Kidney tubule cell (primary cell): ENCODE measurements at places on chromosomes 7 and 10.

DNA sequence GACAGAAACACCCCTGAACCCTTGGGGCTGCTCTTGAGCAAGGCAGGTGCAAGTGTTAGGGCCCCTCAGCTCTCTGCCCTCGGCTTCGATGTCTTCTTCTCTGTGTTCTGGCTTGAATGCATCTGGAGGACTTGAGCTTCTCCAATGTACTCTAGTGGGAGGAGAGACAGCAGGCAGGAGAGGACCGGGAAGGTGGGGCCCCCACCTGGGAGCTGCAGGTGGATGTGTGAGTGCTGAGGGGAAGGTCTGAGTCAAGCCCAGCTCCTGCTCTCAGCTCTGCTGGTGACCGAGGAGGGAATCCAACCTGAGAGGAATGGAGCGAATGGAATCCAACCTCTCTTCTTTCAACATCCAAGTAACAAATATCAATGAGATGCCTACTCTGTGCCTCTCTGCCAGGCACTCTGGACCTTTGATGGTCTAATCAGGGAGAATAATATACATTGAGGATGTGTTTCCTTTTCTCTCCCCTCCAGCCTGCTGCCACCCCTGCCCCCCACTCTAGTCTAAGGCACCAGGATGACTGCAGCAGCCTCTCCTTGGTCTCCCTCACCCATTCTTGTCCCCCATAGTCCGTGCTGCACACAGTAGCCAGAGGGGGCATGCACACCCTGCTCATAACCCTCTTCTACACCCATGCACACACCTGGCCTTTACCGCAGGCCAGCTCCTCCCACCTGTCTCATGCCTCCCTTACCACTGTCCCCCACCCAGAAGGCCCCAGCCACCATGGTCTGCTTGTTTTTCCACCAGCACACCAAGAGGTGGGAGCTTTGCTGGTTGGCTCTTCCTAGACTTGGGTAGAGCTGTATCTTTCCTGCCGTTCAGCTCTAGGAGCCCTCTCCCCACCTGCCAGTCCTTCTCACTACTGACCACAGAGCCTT, 13.6 kb downstream of the TBATA start:
- no peak for DNase-seq

DNA sequence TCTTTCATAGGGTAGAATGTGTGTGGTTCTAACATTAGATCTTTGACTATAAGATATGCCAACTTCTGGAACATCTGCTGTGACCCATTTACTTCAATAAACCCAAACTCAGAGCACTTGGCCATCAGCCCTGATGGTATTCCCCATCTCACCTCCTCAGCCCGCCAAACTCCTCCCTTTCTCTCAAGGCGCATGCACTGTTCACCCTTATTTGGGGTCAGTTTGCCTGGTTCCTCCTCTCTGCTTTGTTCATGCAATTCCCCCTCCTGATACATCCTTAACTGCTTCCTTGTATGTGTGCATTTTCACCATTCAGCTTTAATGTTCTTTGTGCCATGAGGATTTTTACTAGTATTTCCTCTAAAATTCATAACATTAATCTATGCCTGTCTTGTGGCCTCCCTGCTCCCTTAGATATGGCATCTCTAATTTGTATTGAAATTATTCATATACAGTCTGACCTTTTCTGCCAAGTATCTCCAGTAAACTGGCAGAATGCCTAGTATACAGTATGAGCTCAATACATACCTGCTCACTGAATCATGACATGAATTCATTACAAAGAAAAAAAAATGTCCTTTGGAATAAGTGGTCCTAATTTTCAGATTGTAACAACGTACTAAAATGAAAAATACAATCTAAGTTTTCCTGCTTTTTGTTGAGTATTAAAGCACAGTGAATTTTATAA, 336.8 kb upstream of the IGFBP3 start:
- DNase-seq, result peak; percentile 91

DNA sequence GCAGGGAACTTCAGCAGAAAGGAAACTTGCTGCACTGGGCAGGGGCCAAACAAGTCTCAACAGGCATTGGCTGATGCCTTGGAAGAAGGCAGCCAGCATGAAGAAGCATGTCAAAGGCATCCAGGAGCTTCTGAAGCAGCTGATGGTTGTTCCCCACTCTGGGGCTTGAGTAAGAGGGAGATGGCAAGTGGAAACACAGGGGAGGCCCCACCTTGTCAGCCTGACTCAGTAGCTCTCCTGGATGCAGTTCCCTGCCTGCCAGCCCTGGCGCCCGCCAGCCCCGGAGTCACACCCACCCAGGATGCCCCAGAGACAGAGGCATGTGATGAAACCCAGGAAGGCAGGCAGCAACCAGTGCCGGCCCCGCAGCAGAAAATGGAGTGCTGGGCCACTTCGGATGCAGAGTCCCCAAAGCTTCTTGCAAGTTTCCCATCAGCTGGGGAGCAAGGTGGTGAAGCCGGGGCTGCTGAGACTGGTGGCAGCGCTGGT, 96.5 kb downstream of the TACC2 start:
- DNase-seq, result no peak

DNA sequence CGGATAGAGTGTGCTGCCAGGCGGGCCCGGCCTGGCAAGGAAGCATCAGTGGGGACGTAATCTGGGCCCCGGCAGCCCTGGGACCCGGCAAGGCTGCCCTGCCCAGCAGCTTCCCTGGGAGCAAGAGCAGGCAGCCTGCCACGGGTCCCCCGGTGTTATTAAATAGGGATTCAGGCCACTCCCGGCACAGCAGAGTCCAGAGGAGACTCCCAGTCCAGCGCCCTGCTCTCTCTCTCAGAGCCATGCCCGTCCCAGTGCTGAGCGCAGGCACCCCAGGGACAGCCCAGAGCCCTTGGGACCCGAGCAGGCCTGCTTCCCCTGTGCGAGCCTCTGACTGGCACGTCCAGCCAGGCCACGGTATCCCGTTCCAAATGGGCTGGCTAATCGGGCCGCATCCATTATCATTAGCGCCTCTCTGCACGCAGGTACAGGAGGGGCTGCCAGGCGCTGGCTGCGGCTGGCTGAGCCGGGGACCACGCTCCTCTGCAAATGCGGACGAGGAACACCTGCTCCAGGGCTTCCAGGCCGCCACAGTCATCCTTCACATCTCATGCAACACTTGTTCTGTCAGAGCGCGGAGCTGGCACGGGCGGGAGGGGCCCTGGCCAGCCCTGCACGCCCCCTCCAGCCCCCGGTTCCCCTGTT, 344.2 kb upstream of the MKI67 start:
- DNase-seq, result no peak

- no peak for DNase-seq
Measured at GRCh38 chr10:130934293-130935127, 377.0 kb downstream of the TCERG1L start.

DNA sequence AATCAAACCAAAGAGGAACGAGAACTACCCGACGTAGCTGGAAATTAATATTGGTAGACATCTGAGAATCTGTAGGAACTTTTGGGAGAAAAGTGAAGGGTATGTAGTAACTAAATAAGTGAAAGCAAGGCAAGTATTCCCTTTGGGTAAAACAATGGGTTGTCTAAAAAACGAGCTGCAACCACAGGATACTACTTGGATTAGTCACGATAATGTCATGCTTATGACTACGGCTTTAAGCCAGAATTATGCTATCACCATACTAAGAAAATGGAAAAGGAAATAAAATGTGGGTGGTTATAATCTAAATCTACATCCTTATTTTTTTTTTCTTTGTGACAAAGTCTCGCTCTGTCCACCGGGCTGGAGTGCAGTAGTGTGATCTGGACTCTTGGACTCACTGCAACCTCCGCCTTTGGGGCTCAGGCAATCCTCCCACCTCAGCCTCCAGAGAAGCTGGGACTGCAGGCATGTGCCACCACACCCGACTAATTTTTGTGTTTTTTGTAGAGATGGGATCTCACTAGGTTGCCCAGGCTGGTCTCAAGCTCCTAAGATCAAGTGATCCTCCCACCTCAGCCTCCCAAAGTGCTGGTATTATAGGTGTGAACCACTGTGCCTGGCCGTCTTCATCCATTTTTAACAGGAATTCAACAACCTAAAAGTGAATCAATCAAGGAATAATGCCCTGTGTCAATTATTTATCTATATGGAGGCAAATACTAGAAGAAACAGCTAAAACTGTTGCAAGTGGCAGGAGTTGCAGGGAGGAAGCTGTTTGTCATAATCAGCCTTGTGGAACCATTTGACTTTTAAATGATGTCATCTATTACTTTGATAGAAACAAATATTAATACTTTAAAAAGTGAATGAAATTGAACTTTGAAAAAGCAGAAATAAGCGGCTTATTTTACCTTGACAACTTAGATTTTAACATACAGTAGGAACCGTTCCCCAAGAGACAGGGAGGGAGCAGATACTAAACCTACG, 189.3 kb downstream of the PRPF18 start:
- peak; percentile 68 for DNase-seq

- no peak for DNase-seq
Measured at GRCh38 chr10:106973288-106973687, 191.2 kb downstream of the SORCS1 start.

- DNase-seq, result peak; percentile 60
Measured at GRCh38 chr10:36759141-36759805, 366.1 kb upstream of the ANKRD30A start.

GRCh38 chr10:117688358-117688757, 145.8 kb downstream of the EMX2 start:
- no peak for DNase-seq

DNA sequence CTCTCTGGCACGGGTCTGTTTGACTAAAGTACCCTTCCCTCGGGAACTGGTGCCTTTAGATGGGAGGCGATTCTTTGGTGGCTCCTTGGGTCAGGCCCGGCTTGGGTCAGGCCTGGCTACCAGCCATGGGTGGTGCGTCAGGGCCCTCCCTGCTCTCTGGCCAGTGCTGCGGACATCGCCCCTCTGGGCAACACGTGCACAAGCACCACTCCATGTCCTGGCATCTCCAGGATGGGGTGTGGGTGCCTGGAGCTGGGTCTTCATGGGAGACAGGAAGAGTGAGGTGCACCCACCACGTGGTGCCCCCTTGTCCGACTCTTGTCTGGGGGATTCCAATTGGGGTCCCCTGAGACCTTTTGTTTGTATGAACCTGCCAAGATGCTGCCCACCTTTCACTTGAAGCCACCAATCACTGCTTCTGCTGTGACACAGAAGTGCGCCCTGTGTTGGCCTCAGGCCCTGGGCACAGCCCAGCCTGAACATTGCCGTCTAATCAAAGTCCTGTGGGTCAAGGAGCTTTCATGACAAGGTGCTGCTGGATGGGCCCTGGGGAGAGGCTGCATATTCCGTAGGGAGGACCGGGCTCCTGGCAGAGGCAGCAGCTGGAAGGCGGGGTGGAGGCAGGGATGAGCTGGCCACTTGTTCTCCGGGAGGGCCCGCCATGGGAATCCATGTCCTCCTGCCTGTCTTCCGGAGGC, 11.1 kb upstream of the PWWP2B start:
- DNase-seq, result no peak

- no peak for DNase-seq
Measured at GRCh38 chr10:129278686-129279085, 188.4 kb upstream of the MGMT start.

DNA sequence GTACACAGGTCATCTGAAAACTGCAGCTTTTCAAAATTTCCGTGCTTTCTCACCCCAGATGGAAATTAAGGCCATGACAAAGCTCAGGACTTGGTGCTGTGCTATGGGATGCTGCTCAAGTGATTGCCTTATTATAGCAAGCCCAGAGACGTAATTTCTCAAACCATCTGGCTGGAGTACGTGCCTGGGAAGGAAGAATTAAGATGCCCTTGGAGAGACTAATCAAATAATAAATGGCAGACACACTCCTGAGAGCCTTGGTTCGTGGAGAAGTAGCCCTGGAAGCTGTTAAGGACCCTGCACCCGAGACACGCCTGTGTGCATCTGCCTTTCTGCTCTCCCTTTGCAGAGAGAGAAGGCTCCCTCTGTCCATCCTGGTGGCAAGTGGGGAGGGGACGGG, 38.3 kb upstream of the PRLHR start:
- DNase-seq, result no peak

DNA sequence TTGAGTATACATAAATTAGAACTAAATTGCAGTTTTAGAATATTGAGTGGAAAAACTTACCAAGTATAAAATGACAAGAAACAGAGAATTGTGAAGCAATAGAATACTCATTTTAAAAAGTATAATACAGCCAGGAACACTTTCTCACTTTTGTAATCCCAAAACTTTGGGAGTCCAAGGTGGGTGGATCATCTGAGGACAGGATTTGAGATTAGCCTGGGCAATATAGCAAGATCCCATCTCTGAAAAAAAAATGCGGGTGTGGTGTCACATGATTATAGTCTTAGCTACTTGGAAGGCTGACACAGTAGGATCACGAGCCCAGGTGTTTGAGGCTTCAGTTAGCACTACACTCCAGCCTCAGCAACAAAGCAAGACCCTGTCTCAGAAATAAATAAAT, 440.9 kb upstream of the POT1 start:
- DNase-seq, result no peak

GRCh38 chr7:100840470-100841100, 11.9 kb upstream of the SLC12A9 start:
- DNase-seq, result no peak

GRCh38 chr10:97525086-97525485, 26.4 kb downstream of the UBTD1 start:
- DNase-seq, result no peak

DNA sequence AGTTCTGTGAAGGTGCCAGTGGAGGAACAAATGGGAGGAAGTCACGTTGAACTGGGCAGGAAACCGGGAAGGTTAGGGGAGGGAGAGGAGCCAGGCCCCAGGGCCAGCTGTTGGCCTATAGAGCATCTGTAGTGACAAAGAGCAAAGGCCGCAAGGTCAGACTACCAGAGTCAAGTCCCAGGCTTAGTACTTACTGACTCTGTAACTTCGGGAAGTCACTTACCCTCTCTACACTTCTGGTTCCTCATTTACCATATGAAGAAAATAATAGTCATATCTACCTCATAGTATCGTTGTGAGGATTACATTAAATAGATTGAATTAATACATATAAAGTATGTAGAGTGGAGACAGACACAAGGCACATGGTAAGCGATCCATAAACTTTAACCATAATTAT, 101.8 kb upstream of the FZD1 start:
- DNase-seq, result no peak

GRCh38 chr7:18541871-18542212, 46.3 kb downstream of the HDAC9 start:
- DNase-seq, result no peak

- no peak for DNase-seq
Measured at GRCh38 chr10:99573790-99574189, 41.0 kb downstream of the NKX2-3 start.

- DNase-seq, result no peak
Measured at GRCh38 chr7:129789000-129789399, 163.8 kb downstream of the UBE2H start.

DNA sequence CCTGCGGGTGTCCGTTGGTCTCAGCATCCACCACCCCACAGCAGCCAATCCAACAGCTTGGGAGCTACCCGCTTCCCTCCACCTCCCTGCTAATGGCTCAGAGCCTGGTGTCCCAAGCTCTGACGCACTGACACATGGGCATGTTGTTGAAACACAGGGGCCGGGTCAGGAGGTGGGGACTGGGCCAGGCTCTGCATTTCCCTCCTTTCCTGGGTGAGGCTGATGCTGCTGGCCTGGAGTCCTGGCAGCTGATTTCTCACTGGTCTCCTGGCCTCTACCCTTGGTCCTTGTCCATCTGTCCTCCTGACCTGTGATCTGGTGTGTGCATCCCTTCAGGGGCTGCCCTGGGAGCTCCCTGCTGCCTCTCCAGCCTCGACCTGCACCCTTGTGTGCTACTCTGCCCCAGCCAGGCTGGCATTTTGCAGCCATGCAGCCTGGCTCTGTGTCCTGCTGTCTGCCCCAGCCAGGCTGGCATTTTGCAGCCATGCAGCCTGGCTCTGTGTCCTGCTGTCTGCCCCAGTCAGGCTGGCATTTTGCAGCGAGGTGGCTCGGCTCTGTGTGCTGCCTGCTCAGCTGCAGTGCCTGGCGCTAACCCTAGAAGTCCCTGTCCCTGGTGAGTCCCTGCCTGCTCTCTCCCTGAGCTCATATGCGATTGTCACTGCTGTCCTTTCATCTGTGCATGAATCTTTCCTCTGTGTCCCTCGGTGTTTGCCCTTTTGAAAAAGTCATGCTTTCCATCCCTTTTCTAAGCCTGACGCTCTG, 14.0 kb downstream of the AMZ1 start:
- no peak for DNase-seq
